ENCODE measurements at places on chromosomes 12 and 14. TPM values are rescaled to one million over a fixed set of nuclear protein-coding genes. Genes with fewer than 3 reads are reported as not detected.

Gene CPM
- total RNA-seq, result 28.0 TPM

Gene SYNDIG1L
- total RNA-seq, result 0.34 TPM

Gene WDHD1
- total RNA-seq, result 30.9 TPM

Gene HOXC9
- total RNA-seq, result not detected

Gene LTA4H
- 98.9 TPM for total RNA-seq

Gene MTERF2
- 15.3 TPM for total RNA-seq

Gene DCN
- total RNA-seq, result not detected

Gene INSM2
- total RNA-seq, result 0.10 TPM

Gene CAPZA3
- total RNA-seq, result 0.36 TPM

Gene IL23A
- 0.89 TPM for total RNA-seq

Gene TGM1
- 5.8 TPM for total RNA-seq

Gene TMEM121
- 4.5 TPM for total RNA-seq

DNA sequence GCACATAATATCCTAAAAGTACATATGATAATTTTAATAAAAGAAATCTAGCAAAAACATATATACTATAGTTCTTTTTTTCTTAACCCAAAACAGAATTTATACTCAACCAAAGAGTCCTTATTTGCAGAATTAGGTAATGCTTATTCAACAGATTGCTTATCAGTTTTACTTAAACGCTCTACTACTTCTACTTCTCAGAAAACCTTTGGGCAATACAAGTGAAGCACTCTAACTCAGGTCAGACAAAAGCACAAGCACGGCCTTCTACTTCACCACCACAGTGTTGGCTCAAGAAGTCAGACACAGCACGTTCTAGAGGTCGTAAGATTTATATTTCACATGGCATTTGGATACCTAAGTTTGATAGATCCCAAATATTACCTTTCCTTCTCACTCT lies 29.2 kb downstream of the DICER1 start:
- no peak for DNase-seq

- DNase-seq, result no peak
Observed at GRCh38 chr14:37819155-37820015, 224.0 kb downstream of the TTC6 start.

GRCh38 chr12:78146365-78146772 lies 315.7 kb downstream of the NAV3 start:
- no peak for DNase-seq

- no peak for DNase-seq
Observed at GRCh38 chr12:71159264-71159663, 1.5 kb upstream of the TSPAN8 start.

- DNase-seq, result no peak
Observed at GRCh38 chr12:118436986-118437385, 60.6 kb downstream of the SUDS3 start.

GRCh38 chr12:111826316-111826715 lies 15.7 kb upstream of the MAPKAPK5 start:
- no peak for DNase-seq

- no peak for DNase-seq
Observed at GRCh38 chr14:32561520-32561919, 232.4 kb downstream of the AKAP6 start.

GRCh38 chr12:129351481-129351880 lies 498.2 kb downstream of the GLT1D1 start:
- no peak for DNase-seq

GRCh38 chr12:83808591-83808990 lies 1104.0 kb downstream of the SLC6A15 start:
- no peak for DNase-seq

GRCh38 chr12:84361651-84362551 lies 550.7 kb downstream of the SLC6A15 start:
- DNase-seq, result no peak

- DNase-seq, result no peak
Observed at GRCh38 chr12:86052921-86053320, 178.8 kb downstream of the NTS start.

DNA sequence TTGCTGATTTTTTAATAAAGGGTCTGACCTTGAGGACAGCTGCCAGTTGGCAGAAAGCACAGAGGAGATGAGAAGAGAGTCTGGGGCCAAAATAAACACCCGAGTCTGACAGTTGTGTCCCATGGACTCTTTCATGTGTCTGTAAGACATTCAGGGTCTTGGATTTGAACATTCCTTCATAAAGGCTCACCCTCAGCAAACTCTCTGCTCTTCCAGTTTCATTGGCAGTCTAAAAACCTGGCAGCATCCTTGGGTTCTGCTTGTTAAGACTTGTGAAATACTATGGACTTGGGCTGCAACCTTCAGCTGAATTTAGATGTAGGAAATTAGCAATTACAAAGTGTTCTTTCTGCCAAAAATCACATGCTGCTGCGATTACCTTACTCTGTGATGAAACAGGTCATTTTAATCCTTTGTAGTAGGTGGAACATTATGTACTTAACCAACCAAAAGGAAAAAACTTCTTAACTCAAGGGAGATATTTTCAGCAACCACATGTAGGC lies 32.0 kb upstream of the LMNTD1 start:
- no peak for DNase-seq

DNA sequence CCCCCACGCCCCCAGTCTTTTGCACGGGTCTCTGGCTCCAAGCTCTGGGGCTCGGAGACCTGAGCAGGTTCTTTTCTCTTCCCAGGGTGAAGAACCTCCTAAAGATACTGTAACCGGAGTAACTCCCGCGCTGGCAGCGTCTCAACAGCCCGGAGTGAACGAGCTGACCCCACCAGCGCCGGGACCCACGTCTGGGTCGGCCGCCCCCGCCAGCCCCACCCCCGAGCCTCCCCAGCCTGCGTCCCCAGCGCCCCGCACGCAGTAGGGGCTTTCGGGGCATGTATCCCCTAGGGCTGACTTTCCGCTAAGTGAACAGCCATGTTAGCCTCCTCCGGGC lies 858 bp downstream of the SLC35F4 start:
- DNase-seq, result no peak

- DNase-seq, result no peak
Observed at GRCh38 chr14:56137453-56137807, 19.2 kb downstream of the PELI2 start.

GRCh38 chr14:73997108-73997943 lies 21.8 kb downstream of the ENTPD5 start:
- DNase-seq, result no peak

- peak; percentile 70 for DNase-seq
Observed at GRCh38 chr12:1117970-1118563, 127.0 kb downstream of the ERC1 start.

- no peak for DNase-seq
Observed at GRCh38 chr14:64812412-64812811, 67.3 kb downstream of the SPTB start.

GRCh38 chr14:28949503-28949902 lies 182.9 kb downstream of the FOXG1 start:
- no peak for DNase-seq

DNA sequence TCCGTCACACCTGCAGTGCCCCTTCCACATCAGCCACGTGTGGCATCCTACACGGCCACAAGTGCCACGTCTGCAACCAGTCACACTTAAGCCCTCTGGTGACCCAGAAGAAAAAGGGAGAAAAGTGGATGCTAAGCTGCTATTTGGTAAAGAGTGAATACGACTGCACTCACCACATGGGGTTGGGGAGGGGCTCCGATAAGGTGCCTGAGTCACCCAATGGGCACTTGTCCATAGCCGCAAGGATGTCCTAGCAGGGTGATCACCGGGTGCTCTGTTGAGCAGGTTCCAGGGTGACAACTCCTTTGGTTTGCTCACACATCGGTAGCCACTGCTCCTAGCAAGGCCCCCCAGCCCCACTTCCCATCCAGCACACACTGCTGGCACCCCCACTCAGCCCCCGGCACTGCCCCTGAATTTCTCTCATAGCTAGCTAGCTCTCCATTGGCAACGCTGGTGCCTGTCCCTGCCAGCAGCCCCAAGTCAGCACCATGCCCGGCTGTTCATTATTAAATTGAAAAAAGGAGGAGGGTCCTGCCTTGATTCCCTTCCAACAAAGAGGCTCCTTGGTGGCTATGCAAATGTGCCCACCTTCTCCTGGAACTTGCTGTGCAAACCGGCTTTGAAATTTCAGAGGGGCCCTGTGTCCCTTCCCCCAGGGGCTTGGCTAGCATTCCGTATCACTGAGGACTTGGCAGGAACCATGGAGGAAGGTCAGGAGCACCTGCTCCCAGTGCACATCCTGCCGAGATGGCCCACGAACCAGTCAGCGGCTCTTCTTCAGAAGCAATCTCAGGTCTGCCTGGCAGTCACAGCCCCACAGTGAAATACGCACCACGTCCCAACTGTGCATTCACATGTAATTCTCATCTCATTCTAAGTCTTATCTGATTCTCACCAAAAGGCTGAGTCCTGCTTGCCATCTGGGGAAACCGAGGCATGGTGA lies 227.7 kb upstream of the DIO3 start:
- DNase-seq, result no peak

DNA sequence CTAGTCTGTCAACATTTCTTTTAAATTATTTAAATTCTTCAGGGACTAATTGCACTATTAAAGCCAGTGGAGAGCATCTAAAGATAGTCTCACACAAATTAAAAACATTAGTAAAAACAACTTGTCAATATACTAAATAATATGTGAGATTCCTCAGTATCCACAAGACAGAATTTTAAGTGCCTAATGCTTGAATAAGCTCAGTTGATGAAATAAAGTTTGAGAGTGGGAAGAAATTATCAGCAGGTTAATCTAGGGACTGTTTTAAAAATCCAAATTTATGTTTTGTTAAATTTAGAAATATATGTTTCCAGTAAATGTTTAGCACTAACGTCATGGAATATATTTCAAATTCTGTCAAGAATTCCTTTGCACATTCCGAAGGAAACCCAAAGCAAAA lies 105.2 kb downstream of the SLC41A2 start:
- DNase-seq, result no peak

DNA sequence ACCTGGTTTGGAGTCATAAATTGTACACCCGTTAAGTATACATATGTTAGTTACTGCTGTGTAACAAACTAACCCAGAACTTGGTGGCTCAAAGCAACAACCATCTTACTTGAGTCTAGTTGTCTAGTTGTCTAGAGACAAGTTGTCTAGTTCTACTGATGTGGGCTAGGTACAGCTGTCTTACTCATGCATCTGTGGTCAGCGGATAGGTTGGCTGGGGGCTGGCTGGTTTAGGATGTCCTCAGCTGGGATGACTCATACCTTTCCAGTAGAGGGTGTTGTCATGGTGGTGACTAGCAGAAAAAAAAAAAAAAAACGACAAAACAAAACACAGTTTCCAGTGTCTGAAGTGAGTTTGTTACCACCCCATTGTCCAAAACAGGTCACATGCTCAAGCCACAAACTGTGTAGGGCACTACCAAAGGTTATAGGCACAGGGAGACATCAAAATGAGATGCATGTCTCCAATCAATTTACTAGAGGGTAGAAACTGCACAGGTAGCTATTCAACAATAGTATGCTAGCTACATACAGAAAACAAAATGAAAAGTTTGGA lies 680.3 kb downstream of the MED13L start:
- DNase-seq, result no peak

DNA sequence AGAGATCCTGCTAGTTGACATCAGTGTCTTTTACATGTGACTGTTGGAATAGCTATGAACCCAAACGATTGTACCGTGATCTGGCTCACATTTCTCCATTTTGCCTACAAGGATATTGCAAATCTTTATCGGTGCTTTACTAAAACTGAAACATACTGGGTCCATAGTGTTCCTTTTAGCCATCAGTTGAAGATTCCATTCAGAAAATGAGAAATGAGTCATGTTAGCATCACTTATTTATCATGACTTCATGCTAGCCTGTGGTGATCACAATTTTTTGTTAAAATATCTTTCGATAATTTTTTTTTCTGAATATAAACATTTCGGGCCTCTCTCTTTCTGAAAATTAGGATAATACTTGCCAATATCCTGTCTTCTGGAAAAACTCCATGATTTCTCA lies 210.3 kb downstream of the EGLN3 start:
- DNase-seq, result no peak

DNA sequence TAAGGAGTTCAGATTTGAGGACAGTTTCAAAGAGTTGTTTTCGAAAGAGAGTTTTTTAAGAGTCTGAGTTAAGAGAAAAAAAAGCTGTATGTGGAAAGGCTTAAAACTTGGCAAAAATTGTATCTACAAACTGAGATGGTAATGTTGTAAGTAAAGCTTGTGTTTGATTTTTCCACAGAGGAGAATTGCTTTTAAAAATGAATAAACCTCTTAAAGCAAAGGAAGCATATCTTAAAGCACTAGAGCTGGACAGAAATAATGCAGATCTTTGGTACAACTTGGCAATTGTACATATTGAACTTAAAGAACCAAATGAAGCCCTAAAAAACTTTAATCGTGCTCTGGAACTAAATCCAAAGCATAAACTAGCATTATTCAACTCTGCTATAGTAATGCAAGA lies 50.3 kb downstream of the TMTC3 start:
- no peak for DNase-seq

DNA sequence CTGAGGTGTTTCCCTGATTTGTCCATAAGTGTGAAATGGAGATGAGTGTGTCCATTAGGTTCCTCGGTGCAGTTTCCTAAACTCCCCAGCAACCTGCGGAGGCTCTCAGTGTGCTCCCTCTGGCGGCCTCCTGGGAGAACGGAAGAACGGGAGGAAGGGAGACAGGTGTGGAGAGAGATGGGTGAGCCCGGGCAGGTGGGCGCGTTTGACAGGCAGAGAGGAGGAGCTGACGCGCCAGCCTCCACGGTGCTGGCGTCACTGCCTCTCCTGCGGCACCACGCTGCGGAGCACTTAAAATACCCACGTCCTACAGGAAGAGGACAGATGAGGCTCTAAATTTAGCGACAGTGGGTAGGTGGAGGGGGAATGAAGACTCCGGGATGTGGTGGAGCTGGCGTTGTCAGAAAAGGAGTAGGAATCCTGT lies 26.8 kb upstream of the PEX5 start:
- peak; percentile 57 for DNase-seq

DNA sequence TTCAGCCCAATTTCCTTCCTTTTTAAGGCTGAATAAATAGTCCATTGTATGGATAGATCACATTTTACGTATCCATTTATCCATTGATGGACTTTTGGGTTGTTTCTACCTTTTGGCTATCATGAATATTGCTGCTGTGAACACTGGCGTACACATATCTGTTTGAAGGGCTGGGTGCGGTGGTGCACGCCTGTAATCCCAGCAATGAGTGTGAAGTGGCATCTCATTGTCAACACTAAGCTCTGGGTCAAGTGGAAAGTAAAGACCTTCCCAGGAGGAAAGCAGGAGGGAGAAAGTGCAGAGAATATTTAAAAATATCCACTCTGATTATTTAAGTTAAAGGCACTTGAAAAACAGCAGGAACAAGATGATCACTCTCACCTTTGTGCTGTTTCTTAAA lies 11.7 kb upstream of the PLA2G1B start:
- DNase-seq, result no peak

- no peak for DNase-seq
Observed at GRCh38 chr12:91361864-91362263, 179.2 kb upstream of the DCN start.

DNA sequence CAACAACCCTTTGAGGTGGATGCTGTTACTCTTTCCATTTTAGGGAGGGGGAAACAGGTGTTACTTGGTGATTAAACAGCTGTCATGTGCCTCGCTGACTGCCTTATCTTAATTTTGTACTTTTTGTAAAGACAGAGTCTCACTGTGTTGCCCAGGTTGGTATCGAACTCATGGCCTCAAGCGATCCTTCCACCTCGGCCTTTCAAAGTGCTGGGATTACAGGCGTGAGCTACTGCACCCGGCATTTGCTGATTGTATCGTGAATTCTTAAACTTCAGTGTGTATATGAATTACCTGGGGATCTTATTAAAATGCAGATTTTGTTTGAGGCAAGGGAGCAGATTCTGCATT lies 659 bp downstream of the PSMD9 start:
- DNase-seq, result no peak
